ENCODE measurements at places on chromosomes 7 and 10.

DNA sequence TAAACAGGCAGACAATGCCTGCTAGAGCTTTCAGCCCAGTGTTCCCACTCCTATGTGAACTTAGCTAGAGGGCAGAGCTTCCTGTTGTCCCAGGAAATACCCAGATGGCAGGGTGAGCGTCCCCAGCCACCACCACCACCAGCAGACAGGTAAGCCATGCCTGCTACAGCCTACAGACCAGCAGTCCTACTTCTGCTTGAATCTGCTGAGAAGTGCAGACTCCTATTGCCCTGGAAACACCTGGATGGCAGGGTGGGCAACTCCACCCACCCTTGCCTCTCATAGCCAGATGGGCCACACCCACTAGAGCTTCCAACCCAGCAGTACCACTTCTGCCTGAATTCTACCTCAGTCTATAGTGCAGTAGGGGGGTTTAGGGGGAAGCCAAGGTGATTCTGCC lies 64.4 kb downstream of the FBXL13 start:
- DNase-seq, result no peak

DNA sequence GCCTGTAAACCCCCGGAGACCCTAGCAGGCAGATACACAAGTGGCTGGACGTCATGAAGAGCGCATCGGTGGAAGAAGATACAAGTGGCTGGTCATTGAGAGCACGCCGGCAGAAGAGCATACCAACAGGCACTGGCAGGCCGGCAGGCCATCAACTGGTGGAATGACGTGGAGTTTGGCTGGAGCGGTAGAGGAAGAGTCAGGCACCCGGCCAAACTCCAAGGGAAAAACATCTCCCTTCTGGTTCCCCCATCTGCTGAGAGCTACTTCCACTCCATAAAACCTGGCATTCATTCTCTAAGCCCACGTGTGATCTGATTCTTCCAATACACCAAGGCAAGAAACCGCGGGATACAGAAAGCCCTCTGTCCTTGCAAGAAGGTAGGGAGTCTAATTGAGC lies 113.4 kb upstream of the NPSR1 start:
- DNase-seq, result no peak

GRCh38 chr10:122154545-122155366 lies 116.3 kb upstream of the BTBD16 start:
- DNase-seq, result peak; percentile 58

DNA sequence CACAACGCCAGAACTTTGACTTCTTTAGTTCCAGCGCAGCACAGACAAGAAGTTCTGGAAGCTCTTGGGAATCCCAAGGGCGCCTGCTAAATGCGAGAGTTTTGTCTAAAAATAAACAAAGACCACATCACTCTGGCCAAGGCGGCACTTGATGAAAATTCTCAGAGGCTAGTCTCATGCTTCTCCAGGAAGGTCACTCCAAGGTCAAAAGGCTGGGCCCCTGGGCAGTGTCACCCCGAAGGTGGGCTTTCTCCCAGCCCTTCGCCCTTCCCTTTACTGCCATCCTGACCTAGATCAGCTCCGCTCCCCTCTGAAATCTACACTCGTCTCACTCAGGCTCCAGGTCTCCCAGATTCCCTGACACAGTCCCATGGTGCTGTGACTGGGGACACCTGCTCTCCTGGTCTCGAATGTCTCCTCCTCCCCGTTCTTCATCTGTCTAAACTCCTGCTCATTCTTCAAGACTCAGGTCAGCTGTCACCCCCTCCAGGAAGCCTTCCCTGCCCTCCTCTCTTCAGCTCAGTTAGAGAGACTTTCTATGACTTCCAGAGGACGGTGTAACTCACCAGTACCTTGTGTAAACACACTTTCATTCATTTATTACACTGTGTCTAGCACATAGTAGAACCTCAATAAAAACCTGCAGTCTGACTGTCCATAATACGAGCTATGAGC lies 10.5 kb downstream of the FAM53B start:
- no peak for DNase-seq

DNA sequence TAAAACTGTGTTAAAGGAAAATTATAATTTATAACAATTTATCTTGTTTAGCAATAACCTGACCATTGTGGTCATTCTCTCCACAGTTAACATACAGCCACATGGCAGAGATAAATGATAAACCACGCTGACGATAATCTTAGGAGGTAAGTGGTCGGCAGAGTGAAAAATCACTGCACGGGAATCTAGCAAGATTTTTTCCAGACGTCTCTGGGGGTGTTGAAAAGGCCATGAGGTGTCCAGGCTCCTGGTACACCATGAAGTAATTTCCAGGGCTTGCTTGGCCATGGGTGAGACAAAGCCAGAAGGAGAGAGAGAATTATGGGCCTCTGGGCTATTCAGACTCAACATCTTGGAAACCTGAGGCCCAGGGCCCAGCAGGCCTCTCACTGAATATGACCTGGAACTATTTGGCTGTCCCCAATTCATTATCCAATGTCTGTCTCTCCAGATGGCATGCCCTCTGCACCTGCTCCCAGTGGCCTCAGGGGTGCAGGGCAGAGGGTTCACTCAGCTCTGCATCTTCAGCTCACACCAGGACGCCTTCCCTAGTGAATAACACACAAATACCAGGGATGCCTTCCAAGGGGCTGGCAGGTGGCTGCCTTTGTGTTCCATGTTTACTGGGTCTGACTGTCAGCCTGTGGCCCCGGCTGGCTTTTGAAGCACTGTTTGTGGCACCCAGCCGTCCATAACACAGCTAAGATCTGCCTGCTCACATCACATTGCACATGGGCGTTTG lies 590.4 kb upstream of the PFKP start:
- no peak for DNase-seq

- no peak for DNase-seq
These were observed 175.7 kb downstream of the GFRA1 start for GRCh38 chr10:116097239-116097784.

- peak; percentile 97 for DNase-seq
These were observed 6.4 kb downstream of the MAFK start for GRCh38 chr7:1536743-1537534.

GRCh38 chr10:79329529-79329928 lies 17.7 kb upstream of the PPIF start:
- DNase-seq, result no peak

DNA sequence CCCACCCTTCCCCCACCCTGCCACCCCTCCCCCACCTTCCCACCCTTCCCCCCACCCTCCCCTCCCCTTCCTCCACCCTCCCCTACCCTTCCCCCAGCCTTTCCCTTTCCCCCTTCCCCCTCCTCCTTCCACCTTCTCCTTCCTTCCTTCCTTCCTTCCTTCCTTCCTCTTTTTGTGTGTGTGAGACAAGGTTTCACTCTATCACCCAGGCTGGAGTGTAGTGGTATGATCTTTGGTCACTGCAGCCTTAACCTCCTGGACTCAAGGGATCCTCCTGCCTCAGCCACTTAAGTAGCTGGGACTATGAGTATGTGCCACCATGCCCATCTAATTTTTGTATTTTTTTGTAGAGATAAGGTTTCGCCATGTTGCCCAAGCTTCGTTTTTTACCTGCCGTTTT lies 35.2 kb downstream of the CYP17A1 start:
- DNase-seq, result no peak

DNA sequence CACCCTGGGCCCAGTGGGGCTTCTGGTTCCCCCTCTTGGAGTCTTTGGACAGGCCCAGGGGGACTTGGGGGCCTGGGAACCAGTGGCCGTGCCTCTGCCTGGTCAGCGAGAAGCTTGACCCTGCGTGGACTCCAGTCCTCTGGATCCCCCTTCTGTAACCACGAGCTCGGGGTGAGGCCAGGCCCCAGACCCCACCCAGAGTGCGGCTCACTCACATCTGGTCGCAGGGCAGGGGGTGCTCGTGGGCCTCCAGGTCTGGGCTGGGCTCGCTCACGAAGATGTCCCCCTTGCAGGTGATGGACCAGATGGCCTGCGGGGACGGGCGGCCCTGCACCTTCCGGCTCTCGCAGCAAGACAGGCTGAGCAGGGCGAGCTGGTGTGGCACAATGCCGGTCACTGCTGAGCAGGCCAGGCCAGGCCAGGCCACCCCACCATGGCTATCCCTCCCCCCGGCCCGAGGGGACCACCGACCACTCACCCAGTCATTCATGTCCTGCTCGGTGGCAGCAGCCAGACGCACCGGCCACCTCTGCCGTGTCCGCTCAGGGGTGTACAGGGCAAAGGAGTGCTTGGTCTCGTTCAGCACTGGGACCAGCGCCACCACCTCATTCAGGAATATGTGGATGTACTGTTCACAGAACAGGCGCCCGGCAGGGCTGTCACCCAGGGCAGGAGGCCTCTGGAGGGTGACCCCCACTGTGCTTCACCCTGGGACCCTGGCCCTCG lies 19.7 kb downstream of the BHLHA15 start:
- DNase-seq, result no peak

- DNase-seq, result peak; percentile 5
These were observed 200.3 kb downstream of the CACNB2 start for GRCh38 chr10:18340496-18341051.

DNA sequence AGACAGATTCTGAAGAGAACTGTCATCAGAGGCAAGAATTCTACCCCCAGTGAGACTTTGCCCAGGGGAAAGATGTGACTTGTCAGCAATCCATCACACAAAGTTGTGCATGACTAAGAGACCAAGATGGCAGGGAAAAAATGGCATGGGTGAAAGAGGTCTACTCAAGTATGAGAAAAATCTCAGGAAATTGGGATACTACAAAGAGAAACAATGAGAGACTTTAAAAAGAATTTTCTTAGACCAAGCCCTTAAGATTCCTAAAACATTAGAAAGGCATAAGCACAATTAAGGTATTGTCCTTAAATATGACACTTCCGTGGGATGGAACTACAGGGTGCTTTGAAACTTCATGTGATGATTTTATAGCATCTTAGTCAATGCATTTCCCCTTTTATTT lies 45.6 kb upstream of the PDE1C start:
- DNase-seq, result peak; percentile 47

- DNase-seq, result no peak
These were observed 9.3 kb upstream of the AHR start for GRCh38 chr7:17289074-17289645.

DNA sequence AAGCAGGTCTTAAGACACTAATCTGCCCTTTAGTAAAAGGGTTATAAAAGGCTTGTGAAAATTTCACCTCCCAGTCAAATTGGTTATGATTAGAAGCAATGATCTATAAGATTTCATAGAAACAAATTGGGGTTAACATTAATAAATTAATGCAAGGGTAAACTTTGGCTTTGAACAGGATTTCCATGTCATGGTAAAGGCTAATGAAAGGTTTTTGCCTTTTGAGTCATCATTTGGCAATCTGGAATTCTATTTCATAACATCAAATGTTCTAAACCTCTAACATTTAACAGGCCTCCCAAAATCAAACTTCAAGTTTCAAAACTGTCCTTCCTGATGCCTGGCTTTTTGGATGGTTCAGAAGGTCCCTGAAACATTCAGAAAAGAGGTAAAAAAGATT lies 62.4 kb downstream of the COA1 start:
- DNase-seq, result no peak

- no peak for DNase-seq
These were observed 30.6 kb upstream of the PITRM1 start for GRCh38 chr10:3203016-3203811.

DNA sequence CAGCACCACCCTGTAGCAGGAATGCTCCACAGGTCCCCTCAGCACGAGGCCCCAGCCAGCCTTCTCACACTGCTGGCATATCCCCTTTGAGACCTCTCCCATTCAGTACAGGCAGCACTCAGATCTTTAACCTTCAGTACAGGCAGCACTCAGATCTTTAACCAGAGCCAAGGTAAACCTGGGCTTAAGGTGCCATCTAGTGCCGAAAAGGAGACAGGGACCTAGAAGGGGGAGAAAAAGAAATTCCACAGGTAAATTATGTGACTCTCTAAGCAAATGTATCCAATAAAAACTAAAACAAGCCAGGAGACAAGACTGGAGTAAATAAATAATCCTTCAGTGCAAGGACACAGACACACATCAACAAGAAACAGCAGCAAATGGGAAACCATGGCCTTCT lies 358.6 kb downstream of the PTPRN2 start:
- DNase-seq, result no peak

DNA sequence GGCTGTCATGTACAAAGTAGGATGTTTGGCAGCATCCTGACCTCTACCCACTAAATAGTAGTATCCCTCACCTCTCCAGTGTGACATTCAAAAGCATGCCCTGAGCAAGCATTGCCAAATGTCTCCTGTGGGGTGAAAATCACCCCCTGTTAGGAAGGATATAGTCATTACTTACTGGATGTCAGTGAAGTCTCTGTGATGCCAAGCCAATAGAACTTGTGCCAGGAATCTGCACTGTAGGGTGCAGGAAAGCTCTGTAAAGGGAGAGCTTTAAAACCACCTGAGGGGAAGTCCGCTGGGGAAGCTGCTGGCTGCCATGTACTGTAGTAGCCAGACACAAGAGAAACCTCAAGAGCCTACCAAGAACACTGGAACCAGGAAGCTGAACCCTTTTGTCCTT lies 170.7 kb upstream of the DKK1 start:
- DNase-seq, result no peak

- no peak for DNase-seq
These were observed 177.7 kb upstream of the AHR start for GRCh38 chr7:17120756-17121155.

DNA sequence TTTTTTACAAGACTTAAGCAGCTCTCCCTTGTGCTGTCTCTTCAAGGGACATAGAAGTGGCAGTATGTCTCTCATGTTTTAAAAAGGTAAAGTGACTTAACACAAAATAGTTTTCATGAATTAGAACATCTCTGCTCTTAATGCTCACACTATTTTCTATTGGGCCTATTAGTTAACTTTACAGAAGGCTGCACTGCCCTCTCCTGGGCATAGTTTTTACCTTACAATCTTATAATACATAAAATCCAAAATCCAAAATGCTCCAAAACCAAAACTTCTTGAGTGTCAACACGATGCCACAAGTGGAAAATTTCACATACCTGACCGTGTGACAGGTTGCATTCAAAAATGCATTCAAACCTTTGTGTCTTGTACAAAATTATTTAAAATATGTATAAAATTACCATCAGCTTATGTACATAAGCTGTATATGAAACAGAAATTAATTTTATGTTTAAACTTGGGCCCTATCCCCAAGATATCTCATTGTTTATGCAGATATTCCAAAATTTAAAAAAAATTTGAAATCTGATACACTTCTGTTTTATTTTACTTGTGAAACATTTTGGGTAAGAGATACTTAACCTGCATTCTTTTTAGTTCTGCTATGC lies 25.8 kb downstream of the TES start:
- peak; percentile 52 for DNase-seq

DNA sequence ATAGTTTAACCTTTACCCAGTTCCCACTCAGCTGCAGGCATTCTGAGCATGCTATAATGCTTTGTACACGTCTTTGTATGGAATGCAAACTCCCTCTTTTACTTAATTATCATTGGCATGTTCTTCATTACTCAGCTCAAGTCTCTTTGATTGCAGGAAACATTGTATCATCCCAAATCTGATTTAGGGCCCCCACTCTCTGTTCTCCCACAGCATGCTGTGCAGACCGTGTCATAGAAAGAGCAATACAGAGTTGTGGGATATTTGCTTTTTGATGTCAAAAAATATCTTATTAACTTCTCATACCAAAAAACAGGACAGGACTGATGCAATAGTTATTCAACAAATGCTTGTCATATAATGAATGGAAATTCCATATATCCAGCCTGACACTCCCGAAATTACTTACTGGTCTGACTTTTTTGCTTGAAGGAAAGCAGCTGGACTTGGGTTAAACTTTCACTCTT lies 1081.5 kb upstream of the C7orf33 start:
- peak; percentile 7 for DNase-seq
